ENCODE measurements at places on chromosomes 16 and 17. TPM values are rescaled to one million over a fixed set of nuclear protein-coding genes. Genes with fewer than 3 reads are reported as not detected.

Gene MYO15B
- total RNA-seq: 78.6 TPM

- DNase-seq: no peak
Observed at GRCh38 chr16:49528866-49529288, 155.3 kb downstream of the C16orf78 start.

Gene SCGB1C2
- not detected for total RNA-seq

GRCh38 chr16:88880226-88881006 lies 14.0 kb upstream of the PABPN1L start:
- DNase-seq: no peak

Gene SLC16A13
- 10.4 TPM for total RNA-seq

- DNase-seq: no peak
Observed at GRCh38 chr17:47918006-47918405, 22.0 kb downstream of the SP2 start.

Gene VMO1
- not detected for total RNA-seq

DNA sequence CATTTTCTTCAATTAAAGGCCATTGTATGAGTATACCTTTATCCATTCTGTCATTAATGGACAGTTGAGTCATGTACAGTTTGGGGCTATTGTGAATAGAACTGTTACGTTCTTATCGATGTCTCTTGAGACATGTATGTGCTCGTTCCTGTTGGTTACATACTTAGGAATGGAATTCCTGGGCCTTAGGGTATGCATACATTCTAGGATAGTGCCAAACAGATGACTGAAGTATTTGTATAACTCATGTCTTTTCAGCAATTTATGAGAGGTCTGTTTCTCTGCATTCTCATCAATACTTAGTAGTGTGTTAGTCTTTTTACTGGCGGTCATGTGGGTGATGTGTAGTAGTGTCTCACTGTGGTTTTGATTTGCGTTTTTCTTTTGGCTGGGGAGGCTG lies 81.2 kb downstream of the USP22 start:
- DNase-seq: no peak

Gene GNPTG
- 80.2 TPM for total RNA-seq

- DNase-seq: no peak
Observed at GRCh38 chr17:75341784-75342486, 52.7 kb upstream of the SLC25A19 start.

Gene SLFN14
- not detected for total RNA-seq

GRCh38 chr17:1762901-1763898 lies 1.3 kb downstream of the SERPINF1 start:
- no peak for DNase-seq

DNA sequence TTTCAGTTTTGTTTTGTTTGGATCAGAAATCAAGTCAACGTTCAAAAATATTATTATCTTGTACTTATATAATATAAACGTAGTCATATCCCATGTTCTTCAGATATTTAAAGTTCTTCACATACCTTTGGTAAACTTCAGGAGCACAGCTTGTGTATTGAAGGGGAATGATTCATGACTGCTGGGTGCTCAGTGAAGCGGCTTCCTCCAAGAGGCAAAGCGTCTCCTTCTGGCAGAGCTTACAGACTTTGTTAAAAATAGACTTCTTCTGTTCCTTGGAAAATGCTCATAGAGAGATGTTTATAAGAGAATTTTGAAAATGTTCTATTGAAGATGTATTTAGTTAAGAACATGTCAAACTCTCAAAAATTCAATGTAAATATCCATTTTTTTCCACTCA lies 155.6 kb upstream of the CNTNAP4 start:
- DNase-seq: no peak

Gene ICAM2
- total RNA-seq: 3.6 TPM

DNA sequence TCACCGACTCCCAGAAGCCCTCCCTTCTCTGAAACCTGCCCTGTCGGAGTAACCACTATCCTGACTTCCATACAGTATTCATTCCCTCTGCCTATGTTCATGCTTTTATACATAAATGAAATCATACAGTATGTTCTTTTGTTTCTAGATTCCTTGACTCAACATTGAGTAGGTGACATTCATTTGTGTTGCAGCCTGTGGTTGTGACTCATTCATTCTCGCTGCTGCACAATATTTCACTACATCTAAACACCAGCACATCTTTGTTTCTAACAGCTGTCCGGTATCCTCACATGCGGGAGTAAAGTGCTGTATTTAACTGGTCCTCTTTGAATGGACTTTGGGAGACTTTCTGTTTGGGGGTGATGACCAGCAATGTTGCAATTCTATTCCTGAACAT lies 135.0 kb upstream of the FOXF1 start:
- no peak for DNase-seq

DNA sequence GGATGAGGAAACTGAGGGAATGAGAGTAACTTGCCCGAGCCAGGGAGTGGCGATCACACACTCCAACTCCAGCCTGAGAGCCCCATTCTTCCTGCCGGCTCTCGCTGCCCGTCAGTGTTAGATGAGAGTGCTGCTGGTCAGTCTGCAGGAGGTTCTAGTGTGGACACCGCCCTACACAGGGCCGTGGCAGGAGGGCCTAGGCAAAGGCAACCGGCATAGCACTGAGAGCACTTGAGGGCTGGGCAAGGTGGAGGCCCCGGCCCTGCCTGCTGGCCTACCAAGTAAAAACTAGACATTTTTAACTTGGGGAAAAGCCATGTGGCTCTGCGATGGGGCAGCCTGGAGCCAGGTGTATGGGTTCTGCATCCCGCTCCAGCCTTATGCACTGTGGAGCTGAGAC lies 354.8 kb downstream of the SEC14L1 start:
- DNase-seq: no peak

GRCh38 chr17:21292867-21293830 lies 8.6 kb downstream of the MAP2K3 start:
- no peak for DNase-seq

DNA sequence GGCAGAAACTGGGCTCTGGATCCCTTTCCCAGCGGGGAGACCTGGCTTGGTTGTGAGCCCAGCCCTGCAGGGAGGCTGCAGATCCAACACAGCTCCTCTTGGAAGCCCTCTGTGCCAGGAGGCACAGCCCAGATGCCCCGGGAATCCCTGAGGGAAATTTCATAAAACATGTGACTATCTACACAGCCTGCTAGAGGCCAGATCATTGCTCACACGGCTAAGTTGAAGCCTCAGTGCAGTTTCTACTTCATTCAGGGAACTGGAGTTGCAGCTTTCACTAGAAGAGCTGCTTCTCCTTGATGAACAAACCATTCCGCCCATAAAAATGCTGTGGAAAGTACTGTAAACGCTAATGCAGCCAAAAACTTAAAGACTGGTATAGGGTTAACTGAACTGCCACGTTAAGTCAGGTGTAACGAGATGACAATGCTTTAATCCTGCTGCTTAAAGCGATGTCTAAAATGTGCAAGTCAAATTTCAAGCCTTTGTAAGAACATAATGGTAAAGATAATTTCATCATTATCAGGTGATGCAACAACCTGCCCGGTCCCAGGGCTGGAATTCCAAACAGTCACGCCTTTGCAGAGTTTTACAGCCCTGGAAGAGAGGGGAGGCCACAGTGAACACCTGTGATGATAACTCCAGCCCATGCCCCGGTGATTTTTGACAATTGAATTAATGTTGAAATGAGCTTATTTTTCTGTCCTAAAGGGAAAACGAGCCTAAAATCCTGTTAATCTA lies 172.5 kb downstream of the ZFHX3 start:
- DNase-seq: peak; percentile 21

GRCh38 chr17:60073621-60074020 lies 5.1 kb downstream of the HEATR6 start:
- DNase-seq: no peak

GRCh38 chr16:67174706-67175231 lies 4.4 kb downstream of the NOL3 start:
- DNase-seq: no peak

DNA sequence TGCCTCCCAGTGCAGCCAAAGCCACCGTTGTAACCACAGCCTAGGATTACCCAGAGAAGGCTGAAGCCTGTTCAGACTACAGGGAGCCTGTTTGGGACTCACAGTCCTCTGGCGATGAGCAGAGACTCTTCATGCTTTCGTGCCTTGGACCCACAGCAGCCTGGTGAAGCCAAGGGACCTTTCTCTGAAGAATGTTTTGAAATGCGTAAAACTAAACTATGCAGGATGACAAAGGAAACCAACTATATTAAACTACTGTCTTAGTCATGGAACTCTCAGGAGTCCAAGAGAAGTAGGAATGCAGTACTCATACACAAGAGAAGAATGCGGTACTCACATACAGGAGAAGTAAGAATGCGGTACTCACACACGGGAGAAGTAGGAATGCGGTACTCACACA lies 20.9 kb downstream of the ABR start:
- no peak for DNase-seq

- DNase-seq: no peak
Observed at GRCh38 chr17:44910231-44911106, 4.8 kb downstream of the GFAP start.

- DNase-seq: peak; percentile 55
Observed at GRCh38 chr17:78342449-78343186, 17.3 kb downstream of the SOCS3 start.

DNA sequence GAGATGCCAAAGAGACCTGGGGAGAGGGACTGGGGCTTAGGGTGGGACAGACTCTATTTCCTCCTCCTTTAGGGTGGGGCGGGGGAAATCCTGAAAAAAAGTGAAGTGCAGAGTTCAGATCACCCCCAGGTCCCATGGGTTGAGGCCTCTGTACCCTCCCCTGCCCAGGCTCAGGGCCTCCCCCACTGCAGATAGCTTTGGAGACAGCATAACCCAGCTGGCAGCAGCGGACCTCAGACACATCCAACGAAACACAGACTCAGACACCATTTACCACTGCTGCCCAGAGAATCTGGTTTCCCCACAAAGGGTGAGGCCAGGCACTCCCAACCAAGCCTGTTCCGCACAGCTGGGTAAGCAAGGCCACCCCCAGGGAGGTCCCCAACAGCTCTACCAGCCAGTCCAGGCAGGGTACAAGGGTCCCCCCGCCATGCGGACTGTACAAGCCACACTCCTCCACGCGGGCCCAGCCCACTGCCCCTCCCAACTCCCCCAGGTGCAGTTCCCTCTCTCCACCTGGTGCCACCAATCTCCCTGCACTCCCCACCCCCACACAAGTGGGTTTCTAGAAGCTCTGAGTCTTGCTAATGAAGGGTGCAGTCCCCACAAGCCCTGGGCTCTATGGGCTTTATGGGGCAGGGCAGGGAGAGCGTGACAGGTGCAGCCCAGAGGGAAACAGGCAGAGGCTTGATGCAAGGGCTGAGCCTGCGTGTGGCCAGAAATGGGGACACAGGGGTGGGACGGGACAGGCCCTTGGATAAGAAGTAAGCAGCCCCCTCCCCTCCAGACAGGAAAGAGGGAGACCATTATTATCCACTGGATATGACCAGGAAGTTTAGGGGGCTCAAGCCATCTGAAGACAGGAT lies 8.9 kb downstream of the RHBDF2 start:
- no peak for DNase-seq

- DNase-seq: no peak
Observed at GRCh38 chr16:81987121-81987520, 24.1 kb downstream of the SDR42E1 start.

DNA sequence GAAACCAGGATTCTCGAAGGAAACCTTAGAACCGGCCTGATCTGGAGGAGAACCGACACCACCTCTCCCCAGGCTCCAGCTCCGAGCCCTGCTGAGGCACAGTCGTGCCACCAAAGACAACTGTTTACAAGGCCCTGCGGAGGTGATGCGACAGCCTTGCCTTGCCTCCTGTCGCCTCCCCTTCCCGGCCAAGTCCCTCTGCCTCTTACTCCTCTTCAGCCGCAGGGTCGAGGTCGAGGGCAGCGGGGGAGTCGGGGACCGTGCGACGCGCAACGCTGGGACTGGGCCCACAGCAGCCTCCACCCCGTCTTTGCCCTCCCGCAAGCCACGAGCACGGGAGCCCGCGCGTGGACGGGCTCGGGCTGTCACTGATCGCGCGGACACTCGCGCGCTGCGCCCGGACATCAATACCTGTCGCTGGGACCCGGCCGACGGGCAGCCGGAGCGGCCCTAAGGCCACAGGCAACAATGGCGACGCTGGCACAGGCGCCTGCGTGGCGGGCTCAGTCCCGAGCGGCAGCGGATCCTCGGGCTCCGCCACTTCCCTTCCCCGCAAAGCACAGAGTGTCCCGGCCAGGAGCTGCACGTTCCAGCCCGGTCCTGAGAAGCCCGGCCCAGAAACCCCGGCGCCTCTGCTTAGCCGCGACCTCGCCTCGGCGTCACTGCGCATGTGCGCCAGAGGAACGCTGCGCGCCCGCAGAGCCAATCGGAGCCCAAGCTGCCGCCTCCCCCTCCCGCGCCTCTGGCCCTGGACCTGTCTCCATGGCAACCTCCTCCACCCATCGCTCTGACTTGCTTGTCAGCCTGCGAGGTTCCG lies at the start of gene ZNF287:
TSS of gene ZNF287 (minus strand) at position 664 of the 817 bp plus-strand sequence. CDS start 1,473 bp downstream, outside the sequence.
- no peak for DNase-seq

- DNase-seq: no peak
Observed at GRCh38 chr16:86513471-86514277, 3.3 kb downstream of the FOXF1 start.

DNA sequence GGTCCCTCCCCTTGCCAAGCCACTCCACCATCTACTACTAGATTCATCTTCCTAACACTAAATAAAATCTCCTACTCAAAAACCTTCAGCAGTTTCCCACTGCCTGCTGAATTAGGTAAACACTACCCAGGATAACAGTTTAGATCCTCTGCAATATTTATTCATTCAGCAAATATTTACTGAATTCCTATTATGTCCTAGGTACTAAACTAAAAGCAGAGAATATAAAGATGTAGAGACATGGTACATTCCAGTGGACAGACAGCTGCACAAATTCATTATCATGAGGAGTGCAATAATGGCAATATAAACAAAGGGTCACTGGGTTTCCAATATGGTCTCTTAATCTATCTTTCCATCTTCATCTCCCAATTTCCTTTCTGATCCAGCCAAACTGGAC lies 30.7 kb upstream of the HOXB13 start:
- DNase-seq: no peak

Gene IGSF6
- total RNA-seq: not detected

DNA sequence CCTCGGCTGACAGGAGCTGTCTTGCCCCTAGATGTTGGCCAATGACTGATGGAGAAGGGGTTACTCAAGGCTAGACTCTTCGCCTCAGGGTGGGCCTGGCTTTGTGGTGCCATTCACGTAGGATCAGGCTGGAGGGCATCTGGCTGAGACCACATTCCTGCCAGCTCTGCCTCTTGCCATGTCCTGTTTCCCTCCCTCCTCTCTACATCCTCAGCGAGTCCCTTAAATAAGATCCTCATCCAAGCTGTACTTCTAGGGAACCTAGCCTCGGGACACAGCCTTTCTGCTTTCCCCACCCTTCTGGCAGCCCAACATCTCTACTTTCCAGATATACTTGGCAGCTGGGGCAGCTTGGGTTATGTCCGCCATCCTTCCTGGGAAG lies 27.9 kb upstream of the EFCAB13 start:
- no peak for DNase-seq

Gene CBFA2T3
- not detected for total RNA-seq

Gene TPSG1
- not detected for total RNA-seq
